ENCODE measurements at places on chromosomes 5 and 9. TPM values are rescaled to one million over a fixed set of nuclear protein-coding genes. Genes with fewer than 3 reads are reported as not detected.

GRCh38 chr5:78920604-78921003, 64.5 kb downstream of the ARSB start:
- no peak for DNase-seq

The SLC6A3 gene
- not detected for total RNA-seq

The RNF183 gene
- total RNA-seq: not detected

The PCDHGB4 gene
- 5.2 TPM for total RNA-seq

The EXOSC3 gene
- total RNA-seq: 23.8 TPM

The IFNE gene
- not detected for total RNA-seq

Data from right cardiac atrium (tissue), 5 donors.